Amygdala (tissue), 56 donors: ENCODE measurements at places on chromosomes 7 and 10.

DNA sequence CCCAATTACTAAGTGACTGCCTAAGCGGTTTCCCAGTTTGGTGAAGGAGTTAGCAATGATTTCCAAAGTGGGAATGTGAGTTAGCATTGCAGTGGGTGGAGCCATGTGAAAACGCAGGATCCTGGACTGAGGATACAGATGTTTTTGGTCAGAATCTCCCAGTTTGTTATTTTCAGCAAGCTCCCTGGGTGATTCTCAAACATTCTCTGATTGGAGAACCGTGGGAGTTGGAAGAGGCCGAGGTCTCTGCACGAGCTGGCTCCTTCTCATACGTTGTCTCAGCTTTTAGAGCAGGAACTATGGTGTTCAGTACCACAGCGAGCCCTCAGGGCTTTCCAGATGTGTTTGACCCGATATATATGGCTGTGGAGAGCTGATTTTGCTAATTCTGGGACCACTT lies 396.5 kb upstream of the NPVF start:
- DNase-seq, result no peak

GRCh38 chr7:32670110-32671025 lies 175.1 kb downstream of the AVL9 start:
- no peak for DNase-seq

DNA sequence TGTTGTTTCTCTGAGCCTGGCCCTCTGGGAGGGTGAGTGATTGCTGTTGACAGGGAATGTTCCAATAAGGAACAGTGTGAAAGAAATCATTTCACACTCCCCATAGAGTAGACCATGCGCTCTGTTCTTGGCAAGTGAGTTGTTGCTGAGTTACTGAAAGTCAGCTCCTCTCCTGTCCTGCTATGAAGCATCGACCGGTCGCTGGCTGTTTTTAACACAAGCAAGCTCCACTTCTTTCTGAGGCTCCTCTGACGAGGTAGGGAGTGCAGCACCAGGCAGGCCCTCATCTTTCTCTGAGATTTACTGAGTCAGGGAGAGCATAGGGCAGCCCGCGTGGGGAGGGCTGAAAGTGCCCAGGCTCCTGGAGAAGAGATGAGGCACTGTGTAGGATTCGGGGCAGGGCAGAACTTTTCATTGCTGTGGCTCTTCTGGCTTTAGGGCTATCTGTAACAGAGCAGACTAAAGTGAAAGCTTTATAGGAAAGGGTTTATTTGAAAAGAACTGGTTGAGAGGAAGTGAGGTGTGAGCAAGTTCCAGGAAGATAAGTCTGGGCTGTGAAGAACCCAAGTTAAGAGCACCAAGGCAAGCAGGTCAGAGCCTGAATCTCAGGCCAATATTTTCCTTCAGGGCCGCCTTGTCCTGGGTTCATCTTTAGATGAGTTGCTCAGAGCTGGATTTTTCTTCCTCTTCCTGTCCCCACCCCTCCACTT lies 332.2 kb downstream of the CCSER2 start:
- DNase-seq, result no peak

DNA sequence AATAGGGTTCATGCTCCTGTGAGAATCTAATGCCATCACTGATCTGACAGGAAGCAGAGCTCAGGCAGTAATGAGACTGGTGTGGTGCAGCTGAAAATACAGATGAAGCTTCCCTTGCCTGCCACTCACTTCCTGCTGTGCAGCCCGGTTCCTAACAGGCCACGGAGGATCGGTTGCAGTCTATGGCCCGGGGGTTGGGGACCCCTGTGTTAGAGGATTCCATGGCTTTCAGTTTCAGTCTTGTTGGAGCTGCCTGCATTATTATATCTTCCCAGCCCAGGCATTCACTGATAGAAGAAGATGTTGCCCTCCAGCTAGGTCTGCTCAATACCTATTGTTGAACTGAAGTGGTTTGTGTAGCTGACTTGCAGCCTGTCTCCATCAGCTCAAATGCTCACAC lies 1298.8 kb downstream of the TYW1 start:
- no peak for DNase-seq

GRCh38 chr7:155292680-155293226 lies 4.9 kb upstream of the INSIG1 start:
- no peak for DNase-seq

DNA sequence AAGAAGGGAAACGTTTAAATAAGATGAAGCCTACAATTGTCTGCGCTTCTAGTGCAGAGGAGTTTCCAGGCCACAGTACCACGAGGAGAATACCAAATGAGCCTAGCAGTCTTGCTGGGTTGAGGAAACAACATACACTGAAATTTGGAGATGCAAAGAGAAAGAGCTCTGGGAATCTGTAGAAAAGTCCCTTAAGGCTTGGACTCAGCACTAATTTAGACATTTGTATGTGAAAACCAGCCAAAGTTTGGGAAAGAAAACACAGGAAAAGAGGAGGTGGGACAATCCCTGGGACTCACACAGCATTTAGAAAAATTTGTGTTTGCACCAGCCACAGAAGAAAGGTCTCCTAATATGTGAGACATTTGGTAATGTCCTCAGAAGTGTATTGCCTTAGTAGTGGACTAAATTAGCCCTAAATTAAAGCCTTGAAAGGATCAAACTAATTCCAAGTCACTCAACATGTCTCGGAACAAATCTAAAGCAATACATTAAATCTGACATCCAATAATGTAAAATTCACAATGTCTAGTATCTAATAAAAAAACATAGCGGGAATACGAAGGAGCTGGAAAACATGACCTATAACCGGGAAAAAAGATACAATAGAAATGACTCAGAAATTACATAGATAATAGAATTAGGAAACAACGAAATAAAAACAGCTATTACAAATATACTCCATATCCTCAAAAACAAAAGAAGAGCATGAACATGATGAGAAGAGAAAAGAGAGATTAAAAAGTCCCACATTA lies 187.1 kb upstream of the NAMPT start:
- no peak for DNase-seq

DNA sequence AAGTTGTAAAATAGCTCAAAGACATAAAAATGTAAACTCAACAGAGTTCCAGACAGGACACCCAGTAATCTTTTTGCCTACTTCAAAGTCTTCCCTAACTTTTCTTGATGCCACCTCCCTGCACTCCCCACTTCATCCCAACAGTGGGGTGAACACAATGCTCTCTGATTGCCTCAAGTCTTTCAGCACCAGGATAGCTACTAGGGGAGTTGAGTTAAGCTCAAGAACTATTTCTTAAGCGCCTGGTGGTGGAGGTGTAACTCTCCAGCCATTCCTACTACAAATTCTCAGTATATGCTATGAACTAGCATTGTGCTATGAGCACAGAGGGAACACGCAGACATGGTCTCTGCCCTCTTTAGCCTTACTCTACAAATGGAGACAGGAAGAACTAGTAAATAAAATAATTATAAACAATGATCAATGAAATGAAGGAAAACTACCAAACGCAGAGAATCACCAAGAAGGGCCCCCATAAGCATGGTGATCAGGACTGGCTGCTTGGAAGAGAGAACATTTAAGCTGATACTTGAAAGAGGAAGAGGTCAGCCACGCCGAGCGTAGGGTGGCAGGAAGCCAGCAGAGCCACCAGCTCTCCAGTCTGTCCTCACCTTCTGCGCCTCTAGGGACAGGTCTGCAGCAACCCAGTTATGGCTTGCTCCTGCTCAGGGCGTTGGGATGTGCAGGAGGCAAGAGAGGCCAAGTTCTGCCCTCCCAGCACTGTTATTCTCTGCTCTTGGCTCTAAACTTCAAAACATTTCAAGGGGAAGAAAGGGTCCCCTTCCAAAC lies 16.7 kb upstream of the FRA10AC1 start:
- DNase-seq, result no peak

GRCh38 chr7:141712603-141713255 lies 4.6 kb downstream of the WEE2 start:
- DNase-seq, result no peak

GRCh38 chr10:78319841-78320240 lies 286.2 kb downstream of the RPS24 start:
- no peak for DNase-seq

DNA sequence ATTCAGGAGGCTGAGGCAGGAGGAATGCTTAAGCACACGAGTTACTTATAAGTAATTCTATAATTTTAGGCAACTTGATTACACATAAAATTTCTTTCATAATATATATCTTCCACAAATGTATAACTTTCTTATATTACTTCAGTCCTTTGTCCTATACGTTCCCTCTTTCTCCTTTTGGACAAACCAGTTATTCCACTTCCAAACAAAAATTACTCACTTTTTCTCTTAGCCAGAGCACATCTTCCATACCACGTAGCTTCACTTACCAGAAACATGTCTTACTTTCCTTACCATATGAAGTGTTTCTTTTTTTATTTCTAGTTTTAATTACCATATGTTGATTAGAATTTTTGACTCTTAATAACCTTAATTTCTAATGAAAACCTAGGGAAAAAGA lies 64.6 kb downstream of the ARL5B start:
- DNase-seq, result no peak
